Stimulated activated CD4-positive, alpha-beta T cell treated with anti-CD3 and anti-CD28 coated beads, Interleukin-4, amount 100 ng/mL, for 24 hours (primary cell): ENCODE measurements at places on chromosomes 3 and 15.

GRCh38 chr15:86892774-86893449 is 813.2 kb downstream of the AGBL1 start:
- no peak for DNase-seq

DNA sequence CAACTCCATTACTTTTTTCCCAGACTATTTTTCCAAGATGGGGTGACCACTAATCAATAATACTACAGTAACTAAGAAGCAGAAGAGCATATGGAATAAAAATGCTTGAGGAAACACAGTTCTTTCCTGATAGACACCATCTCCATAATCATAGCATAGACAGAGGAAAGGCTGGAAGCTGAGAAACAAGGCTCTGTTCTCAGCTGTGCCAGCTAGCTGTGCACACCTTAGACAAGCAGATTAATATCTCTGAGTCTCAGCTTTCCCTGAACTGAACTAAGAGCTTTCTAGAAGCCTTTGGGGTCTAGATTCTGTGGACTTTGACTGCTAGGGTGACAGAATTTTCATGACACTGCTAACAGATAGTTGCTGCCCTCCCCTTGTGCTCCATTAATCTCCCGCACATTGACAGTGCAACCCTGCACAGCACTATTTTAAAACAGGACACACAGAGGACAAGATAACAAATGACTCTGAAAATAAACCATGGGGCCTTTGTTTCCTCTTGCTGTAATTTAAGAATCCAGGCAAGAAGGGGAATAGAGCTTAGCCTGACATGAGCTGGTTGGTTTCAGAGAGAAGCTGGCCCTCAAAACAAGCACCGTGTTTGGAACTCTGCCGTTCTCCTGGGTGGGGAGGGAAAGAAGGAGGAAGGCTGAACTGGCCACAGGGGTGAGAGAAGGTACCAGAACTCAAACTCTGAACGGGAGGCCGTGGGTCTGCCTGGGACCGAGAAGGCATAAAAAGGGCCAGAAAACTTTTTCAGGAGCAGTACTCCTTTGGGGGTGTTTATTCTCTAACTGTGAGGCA is 67.4 kb downstream of the ATP13A5 start:
- DNase-seq, result no peak

DNA sequence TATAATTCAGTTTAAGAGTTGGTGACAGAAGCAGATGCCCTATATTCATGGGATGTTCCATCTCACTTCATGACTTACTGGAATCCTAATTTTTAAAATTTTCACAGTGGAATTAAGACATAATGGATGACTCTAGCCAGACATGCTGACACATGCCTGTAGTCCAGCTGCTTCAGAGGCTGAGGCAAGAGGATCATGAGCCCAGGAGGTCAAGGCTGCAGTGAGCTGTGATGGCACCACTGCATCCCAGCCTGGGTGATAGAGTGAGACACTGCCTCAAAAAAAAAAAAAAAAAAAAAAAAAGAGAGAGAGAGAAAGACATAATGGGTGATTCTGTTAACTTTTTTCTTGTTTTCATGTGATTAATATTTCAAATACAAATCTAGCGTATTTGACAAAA is 123.6 kb downstream of the KLHL25 start:
- DNase-seq, result no peak

DNA sequence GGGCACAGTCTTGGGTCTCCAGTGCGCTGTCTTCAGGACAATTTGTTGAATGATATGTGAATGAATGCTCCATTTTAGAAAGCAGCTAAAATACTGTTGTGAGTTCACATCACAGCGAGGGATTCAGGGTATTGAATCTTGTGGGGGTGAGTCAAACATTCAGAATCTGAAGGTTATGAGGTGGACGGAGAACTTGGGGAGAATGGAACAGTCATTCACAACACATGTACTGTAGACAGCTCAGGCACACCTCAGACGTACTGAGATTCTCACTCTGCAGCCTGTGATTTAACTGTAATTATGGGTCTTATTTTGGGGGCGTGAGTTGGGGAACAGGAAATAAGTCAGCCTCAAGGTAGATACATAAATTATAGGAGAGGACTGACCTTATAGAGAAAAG is 13.9 kb downstream of the CRYBG3 start:
- no peak for DNase-seq

- DNase-seq, result no peak
Measured at GRCh38 chr3:22495791-22496190, 707.3 kb upstream of the UBE2E2 start.

DNA sequence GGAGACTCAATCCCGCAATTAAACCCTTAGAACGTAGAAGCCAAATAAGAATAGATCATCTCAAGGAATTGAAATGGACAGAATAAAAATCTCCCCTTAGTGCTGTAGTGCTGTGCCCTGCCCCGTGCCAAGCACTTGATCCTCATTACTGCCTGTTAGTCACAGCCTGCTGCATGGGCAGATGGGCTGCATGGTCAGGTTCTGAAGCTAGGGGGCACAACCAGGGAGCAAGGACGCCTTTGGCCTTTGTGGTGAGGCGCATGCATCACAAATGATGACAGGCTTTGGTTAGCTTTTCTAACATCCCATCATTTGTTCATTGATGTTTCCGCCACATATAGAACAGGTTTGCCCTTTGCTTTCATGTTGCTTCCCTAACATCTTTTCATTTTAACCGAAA is 336.3 kb upstream of the ADAMTS9 start:
- no peak for DNase-seq

- DNase-seq, result no peak
Measured at GRCh38 chr3:197485143-197485542, 70.6 kb downstream of the BDH1 start.

DNA sequence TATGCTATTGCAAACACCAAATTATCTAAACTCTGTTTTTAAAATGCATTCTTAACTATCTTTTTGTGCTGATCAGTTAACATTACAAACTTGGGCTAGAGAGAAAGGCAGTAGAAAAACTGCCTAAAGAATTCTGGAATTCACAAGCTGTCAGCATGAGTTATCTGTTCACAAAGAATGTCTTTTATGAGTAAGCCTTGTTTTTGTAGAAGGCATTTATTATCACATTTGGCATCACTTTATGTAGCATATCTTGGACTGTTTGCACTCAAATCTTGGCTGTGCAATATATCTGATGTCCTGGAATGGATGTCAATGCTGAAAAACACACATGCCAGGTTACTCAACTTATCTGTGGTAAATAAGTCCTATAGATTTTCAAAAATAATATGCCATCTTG is 15.5 kb upstream of the BCHE start:
- DNase-seq, result no peak

DNA sequence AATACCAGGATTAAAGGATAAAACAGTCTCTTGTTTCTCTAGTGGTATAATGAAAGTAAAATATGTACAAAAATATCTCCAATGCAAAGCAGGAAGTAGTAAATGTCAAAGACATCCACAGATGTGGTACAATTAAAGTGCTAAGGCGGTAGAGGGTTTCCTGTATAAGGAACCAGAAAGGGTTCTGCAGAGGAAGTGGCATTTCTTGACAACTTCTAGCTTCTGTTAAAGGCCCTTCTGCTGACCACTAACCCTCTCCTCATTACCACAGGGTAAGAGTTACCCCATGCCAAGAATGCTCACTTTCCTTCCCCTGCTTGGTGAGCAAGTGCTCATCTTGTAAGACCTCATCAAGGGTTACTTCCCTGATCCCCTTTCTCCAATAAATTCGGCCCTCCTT is 883.6 kb upstream of the NR2F2 start:
- DNase-seq, result no peak

GRCh38 chr15:26630857-26631256 is 142.0 kb downstream of the GABRB3 start:
- no peak for DNase-seq

GRCh38 chr15:70794596-70795310 is 31.4 kb upstream of the UACA start:
- DNase-seq, result no peak

DNA sequence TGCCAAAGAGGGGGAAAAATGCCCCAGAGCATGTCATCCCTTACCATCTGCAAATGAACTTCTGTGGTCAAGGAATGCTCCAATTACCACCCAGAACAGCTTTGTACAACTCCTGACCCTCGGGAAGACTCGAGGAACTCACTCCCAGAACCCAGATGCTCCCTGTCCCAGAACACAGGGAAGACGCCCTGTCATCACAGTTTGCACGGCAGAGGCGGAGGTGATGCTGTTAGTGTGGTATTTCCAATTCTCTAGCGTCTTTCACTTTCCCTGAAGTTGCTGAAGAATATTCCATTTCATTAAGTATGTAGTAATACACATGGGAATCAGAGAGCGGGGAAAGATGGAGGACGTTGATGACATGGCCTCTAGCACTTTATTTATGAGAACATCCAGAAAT is 193.7 kb downstream of the TIGIT start:
- DNase-seq, result no peak

DNA sequence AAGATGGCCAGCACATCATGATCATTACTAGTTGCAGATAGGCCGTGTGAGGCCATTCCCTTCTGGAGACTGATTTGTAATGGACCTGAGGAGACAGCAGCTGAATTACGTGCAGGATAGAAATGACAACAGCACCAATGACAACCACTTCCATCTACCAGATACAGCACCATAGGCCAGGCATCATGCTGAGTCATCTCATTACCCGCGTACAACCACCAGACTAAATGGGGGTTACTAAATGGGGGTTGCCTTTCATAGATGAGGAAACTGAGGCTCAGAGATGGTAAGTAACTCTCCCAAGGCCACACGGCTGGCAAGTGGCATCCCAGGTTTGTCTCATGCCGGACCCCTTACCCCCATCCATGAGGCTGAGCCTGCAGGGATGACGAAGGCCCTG is 32.8 kb upstream of the FAM107A start:
- DNase-seq, result no peak

DNA sequence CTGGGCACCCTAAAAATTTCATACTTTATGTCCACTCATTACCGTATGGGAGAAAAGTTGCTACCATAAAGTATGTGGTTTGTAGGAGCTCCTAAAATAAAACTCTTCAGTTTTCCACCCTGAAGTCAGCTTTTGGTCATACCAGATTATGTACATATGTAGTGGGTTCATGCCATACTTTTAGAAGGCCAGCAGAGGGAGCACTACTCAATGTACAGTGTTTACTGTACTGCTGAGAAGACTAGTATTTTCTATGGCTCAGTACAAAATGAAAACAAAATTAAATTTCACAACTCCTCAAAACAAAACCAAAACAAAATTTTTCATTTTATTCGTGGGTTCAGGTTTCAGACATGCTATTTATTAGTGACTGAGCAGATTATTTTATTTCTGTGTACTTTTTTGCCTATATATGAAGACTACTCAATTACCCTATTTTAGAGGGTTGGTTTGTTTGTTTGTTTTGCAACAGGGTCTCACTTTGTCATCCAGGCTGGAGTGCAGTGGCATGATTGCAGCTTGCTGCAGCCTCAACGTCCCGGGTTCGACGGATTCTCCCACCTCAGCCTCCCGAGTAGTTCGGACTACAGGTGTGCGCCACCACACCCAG is 24.3 kb downstream of the NXPE3 start:
- peak; percentile 67 for DNase-seq

GRCh38 chr3:124351430-124352148 is 359.7 kb upstream of the ROPN1 start:
- no peak for DNase-seq

DNA sequence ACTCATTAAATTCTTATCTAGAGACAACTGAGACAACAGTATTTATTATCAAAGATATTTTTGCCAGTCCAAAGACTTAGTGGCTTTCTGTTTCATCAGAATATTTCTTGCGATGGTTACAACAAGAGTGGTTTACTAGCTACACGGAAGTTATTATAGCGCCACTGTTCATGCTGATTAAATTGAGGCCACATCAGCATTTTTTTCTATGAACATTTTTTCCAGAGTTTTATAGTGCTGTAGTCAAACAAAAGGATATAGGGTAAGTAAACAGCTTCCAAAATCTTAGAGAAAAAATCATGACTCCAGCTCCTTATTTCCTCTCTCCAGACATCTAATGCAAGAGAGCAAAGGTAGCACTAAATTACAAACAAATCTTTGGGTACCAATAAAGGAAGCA is 1264.4 kb downstream of the ZPLD1 start:
- DNase-seq, result no peak

- no peak for DNase-seq
Measured at GRCh38 chr3:8882642-8883041, 80.6 kb downstream of the RAD18 start.

DNA sequence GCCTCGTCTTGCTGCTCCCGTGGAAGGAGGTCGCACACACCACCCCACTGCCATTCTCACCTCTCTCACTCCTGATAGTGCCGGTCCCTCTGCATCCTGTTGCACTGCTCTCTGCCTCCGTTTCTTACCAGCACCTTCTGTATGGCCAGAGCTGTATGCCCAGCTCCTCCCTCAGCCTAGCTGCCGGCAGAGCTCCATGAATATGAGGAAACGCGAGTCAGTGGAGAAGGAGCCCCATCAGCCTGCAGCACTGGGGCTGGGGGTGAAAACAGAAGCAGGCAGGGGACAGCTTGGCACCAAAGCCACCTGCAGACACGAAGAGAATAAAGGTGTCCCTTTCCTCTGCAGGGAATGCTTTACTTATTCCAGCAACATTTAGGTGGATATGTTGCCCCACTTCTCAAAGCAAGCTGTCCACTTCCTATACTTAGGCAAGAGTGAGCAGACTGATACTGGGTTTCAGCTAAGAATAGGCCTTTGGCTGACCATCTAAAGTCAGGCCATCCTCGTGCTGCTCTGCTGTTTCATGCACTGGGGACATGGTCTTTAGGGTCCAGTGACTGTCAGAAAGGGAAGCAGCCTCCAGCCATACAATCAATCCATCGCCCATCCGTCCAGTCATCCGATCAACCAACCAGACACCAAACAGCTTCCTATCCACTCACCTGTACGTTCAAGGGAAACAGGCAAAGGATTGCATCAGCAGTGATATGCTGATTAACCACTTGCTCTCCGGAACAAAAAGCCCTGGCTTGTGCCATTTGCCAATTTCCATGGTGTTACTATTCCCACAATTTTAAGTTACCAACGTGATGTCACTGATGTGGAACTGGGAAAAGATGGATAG is 222.7 kb downstream of the XXYLT1 start:
- no peak for DNase-seq

- DNase-seq, result no peak
Measured at GRCh38 chr15:97482521-97482920, 478.0 kb upstream of the ARRDC4 start.

- DNase-seq, result no peak
Measured at GRCh38 chr3:16398648-16399047, 114.9 kb downstream of the RFTN1 start.

DNA sequence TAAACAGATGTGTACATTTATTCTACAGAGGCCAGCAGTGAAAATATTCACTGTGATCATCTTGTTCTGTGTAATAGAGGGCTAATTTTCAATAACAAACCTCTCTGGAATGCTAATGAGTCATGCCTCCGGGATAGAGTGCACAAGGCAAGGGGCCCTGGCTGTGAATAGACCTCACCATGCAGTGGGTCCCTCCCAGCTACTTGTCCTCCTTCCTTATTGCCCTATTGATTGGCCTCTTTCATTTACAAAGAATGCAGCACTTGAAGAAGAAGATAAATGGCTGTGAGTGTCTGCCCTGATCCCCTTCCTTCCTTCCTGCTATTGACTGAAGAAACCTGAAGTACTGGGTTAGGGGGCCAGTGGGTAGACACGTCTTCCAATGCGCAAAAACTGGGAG is 436.3 kb downstream of the WDR72 start:
- DNase-seq, result no peak

- DNase-seq, result no peak
Measured at GRCh38 chr15:47349179-47349578, 368.1 kb upstream of the SEMA6D start.
